Eye (tissue), 1 donor: ENCODE measurements at places on chromosomes 4 and X.

DNA sequence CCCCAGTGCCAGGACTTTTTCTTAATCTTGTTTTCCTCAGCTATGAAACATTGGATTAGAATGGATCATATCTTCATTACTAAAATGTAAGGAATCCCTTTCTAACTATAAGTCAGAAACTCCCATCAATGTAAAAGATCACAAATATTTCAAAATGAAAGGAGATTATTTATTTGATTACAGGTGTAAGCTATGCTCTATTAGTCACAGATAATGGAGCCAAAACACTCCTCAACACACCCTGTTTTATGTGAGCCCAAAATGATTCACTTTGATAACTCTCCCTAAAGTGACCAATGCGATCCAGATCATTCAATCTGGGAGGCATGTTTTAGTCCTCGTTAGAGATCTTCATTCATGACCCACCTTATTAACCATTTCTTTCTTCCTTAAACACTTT is 566.7 kb upstream of the TENM3 start:
- no peak for DNase-seq

DNA sequence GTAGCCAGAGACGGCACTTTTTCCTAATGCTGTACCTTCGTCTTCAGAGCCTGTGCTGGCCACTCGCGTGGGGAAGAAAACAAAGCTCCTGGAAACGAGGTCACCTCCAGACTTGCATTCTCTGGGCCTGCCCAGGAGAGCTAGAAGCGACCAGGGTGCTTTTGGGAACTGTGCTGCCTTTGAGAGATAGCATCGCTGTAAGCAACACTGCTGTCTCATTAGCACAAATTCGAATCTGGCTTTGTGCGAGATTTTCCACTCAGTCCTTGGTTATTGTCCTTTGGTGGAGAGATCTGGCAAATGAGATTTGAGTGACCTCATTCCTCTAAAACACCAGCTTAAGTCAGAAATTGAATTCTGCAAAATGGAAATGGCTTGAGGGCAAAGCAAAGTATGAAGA is 66.1 kb upstream of the TLR3 start:
- no peak for DNase-seq

GRCh38 chr4:472881-473569 is 25.9 kb downstream of the ZNF721 start:
- DNase-seq, result no peak

- no peak for DNase-seq
Measured at GRCh38 chrX:5718651-5719050, 510.0 kb downstream of the NLGN4X start.

DNA sequence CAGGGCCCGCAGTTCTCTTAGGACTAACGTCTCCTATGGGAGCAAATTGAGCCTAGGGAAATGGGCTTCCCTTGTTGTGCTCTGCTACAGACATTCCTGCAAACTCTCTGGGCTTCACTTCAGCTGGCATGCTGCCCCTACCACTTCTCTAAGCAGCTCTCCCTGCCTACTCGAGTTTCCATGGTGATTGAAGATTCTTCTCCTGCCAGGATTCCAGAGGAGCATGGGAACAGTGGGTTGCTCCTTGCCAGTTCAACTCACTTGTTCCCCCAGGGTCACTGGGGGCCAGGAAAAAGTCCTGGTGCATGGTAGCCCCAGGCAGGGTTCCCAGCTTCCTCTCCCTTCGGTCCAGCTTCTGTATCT is 21.1 kb upstream of the WDR17 start:
- DNase-seq, result no peak

GRCh38 chr4:102705391-102705935 is 55.3 kb downstream of the MANBA start:
- no peak for DNase-seq
